ENCODE measurements at places on chromosomes 13 and 19. TPM values are rescaled to one million over a fixed set of nuclear protein-coding genes. Genes with fewer than 3 reads are reported as not detected.
A peak's percentile ranks its signal among the peaks of the same experiment; 100 is the strongest.

Gene CDX2
- not detected for total RNA-seq

Gene CCNA1
- total RNA-seq, result 0.59 TPM

Gene TNFSF13B
- total RNA-seq, result 2.0 TPM

Gene TMC4
- total RNA-seq, result not detected

Gene NKPD1
- not detected for total RNA-seq

Gene FOXA3
- total RNA-seq, result not detected

Gene CLEC17A
- 0.15 TPM for total RNA-seq

Gene SLITRK1
- not detected for total RNA-seq

Gene MFSD12
- total RNA-seq, result 31.3 TPM

Gene ACER1
- total RNA-seq, result not detected

Gene CACNG6
- not detected for total RNA-seq

Gene CYP2B6
- total RNA-seq, result not detected

DNA sequence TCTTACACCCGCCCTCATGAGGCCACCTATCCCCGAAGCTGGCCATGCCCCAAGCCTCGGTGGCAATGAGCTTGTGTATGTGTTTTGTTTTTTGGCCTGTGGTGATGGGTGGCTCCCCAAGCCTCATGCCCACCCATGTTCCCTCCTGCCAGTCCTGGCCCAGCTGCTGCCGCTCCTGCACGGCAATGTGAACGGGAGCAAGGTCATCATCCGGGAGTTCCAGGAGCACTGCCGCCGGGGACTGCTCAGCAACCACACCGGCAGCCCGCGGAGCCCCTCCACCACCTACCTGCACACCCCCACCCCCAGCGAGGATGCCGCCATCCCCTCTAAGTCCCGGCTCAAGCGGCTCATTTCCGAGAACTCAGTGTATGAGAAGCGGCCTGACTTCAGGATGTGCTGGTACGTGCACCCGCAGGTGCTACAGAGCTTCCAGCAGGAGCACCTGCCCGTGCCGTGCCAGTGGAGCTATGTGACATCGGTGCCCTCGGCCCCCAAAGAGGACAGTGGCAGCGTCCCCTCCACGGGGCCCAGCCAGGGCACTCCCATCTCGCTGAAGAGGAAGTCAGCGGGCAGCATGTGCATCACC, 24.6 kb downstream of the UBXN6 start:
- no peak overlapping the region for H3K27ac ChIP-seq
- H3K27me3 ChIP-seq, result no peaks in the 10 kb centered on the region
- no peak for DNase-seq
- H3K4me3 ChIP-seq, result no peak overlapping the region
- H3K36me3 ChIP-seq, result peaks cover 58% of the 10 kb centered on the region

GRCh38 chr13:89930861-89931260, 1416.6 kb upstream of the MIR17HG start:
- H3K27ac ChIP-seq, result no peak overlapping the region
- no peak for DNase-seq
- no peak overlapping the region for H3K4me3 ChIP-seq
- H3K27me3 ChIP-seq, result no peaks in the 10 kb centered on the region
- H3K4me1 ChIP-seq, result no peaks in the 10 kb centered on the region

GRCh38 chr19:6354098-6354674, 7.1 kb upstream of the CLPP start:
- H3K4me3 ChIP-seq, result no peak overlapping the region
- no peak for DNase-seq
- no peaks in the 10 kb centered on the region for H3K36me3 ChIP-seq
- H3K27me3 ChIP-seq, result no peaks in the 10 kb centered on the region
- H3K4me1 ChIP-seq, result no peaks in the 10 kb centered on the region

GRCh38 chr13:78192716-78193115, 274.1 kb upstream of the EDNRB start:
- DNase-seq, result no peak
- no peak overlapping the region for H3K4me3 ChIP-seq
- H3K4me1 ChIP-seq, result no peaks in the 10 kb centered on the region
- no peak overlapping the region for H3K27ac ChIP-seq
- H3K36me3 ChIP-seq, result no peaks in the 10 kb centered on the region
- H3K27me3 ChIP-seq, result peaks cover 5% of the 10 kb centered on the region

- H3K27me3 ChIP-seq, result peaks cover 41% of the 10 kb centered on the region
- H3K4me1 ChIP-seq, result no peaks in the 10 kb centered on the region
- H3K36me3 ChIP-seq, result no peaks in the 10 kb centered on the region
- DNase-seq, result no peak
Observed at GRCh38 chr19:51002089-51002532, 707 bp upstream of the KLK8 start.

GRCh38 chr13:77338329-77338728, 11.4 kb upstream of the MYCBP2 start:
- no peak overlapping the region for H3K27ac ChIP-seq
- H3K27me3 ChIP-seq, result no peaks in the 10 kb centered on the region
- DNase-seq, result no peak
- no peaks in the 10 kb centered on the region for H3K36me3 ChIP-seq
- peaks cover 29% of the 10 kb centered on the region for H3K4me1 ChIP-seq

GRCh38 chr19:58001895-58002369, 688 bp downstream of the ZNF606 start:
- DNase-seq, result peak; percentile 19
- H3K4me1 ChIP-seq, result peaks cover 29% of the 10 kb centered on the region
- no peaks in the 10 kb centered on the region for H3K27me3 ChIP-seq
- H3K36me3 ChIP-seq, result peaks cover 92% of the 10 kb centered on the region

DNA sequence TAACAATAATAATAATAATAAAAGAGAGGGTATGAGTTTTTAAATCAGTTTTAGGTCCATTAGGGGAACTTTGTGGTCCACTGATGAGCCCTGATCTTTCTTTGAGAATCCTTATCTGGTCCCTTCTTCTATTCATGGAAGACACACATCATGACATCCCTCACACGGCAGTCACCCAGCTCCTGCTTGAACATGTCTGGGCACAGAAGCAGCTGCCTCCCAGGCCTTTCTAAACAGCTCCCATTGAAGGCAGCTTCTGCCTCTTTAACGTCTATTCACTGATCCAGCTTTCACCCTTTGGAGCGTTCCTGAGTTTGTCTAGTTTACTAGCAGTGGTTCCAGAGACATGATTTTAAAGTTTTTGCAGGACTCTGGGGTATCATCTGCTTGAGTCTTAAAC, 42.6 kb upstream of the STK24 start:
- no peaks in the 10 kb centered on the region for H3K36me3 ChIP-seq
- H3K27me3 ChIP-seq, result no peaks in the 10 kb centered on the region
- no peak overlapping the region for H3K27ac ChIP-seq
- H3K4me1 ChIP-seq, result peaks cover 6% of the 10 kb centered on the region

- peaks cover 27% of the 10 kb centered on the region for H3K4me1 ChIP-seq
- H3K4me3 ChIP-seq, result peak overlapping the region; percentile 67
- DNase-seq, result peak; percentile 15
- H3K36me3 ChIP-seq, result no peaks in the 10 kb centered on the region
- H3K27ac ChIP-seq, result no peak overlapping the region
Observed at GRCh38 chr19:45251452-45252354, 632 bp downstream of the MARK4 start.

DNA sequence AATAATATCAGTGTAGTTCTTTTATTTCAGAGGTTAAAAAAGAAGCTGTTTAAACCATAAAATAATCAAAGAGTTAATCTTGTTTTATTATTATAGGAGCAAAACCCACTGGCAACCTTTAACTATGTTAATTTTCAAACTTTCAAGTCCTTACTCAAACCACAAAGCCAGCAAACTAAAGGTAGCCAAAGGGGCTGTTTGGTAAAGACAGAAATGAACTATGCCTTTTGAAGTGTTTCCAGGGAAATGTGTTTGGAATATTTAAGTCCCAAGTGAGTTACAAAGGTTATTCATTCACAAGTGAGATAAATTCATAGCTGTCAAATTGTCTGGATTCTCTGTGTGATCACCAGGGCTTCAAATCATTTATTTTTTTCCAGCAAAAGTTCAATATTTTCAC, 264.7 kb downstream of the MZT1 start:
- H3K4me1 ChIP-seq, result no peaks in the 10 kb centered on the region
- H3K27ac ChIP-seq, result no peak overlapping the region
- H3K36me3 ChIP-seq, result no peaks in the 10 kb centered on the region

GRCh38 chr13:44188257-44188656, 185.4 kb upstream of the SERP2 start:
- H3K4me3 ChIP-seq, result no peak overlapping the region
- H3K27me3 ChIP-seq, result no peaks in the 10 kb centered on the region
- H3K27ac ChIP-seq, result no peak overlapping the region
- H3K4me1 ChIP-seq, result peaks cover 14% of the 10 kb centered on the region
- no peak for DNase-seq

GRCh38 chr13:70249332-70250064, 141.2 kb upstream of the KLHL1 start:
- DNase-seq, result no peak
- no peaks in the 10 kb centered on the region for H3K27me3 ChIP-seq
- no peaks in the 10 kb centered on the region for H3K4me1 ChIP-seq

GRCh38 chr13:49374585-49375290, 69.1 kb downstream of the CAB39L start:
- no peak for DNase-seq
- no peak overlapping the region for H3K27ac ChIP-seq
- H3K36me3 ChIP-seq, result no peaks in the 10 kb centered on the region
- H3K27me3 ChIP-seq, result no peaks in the 10 kb centered on the region

GRCh38 chr13:67138970-67139369, 91.2 kb downstream of the PCDH9 start:
- no peak for DNase-seq
- no peaks in the 10 kb centered on the region for H3K4me1 ChIP-seq
- H3K4me3 ChIP-seq, result no peak overlapping the region
- H3K27me3 ChIP-seq, result no peaks in the 10 kb centered on the region

DNA sequence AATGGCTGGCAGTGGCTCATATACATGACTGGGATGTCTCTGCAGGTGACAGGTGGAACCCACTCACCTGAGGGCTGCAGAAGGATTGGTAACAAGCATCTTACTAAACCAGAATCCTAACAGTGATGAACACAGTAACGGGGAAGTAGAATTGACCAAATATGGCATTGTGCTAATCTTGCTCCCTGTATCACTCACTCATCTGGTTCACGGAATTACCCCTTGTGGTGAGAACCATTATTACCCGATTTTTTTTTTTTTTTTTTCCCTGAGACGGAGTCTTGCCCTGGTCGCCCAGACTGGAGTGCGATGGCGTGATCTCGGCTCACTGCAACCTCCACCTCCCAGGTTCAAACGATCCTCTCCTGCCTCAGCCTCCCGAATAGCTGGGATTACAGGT, 69.5 kb downstream of the PTPRS start:
- no peaks in the 10 kb centered on the region for H3K27me3 ChIP-seq
- no peak overlapping the region for H3K27ac ChIP-seq
- no peak for DNase-seq
- no peak overlapping the region for H3K4me3 ChIP-seq
- no peaks in the 10 kb centered on the region for H3K4me1 ChIP-seq
- H3K36me3 ChIP-seq, result no peaks in the 10 kb centered on the region

- peaks cover 67% of the 10 kb centered on the region for H3K4me1 ChIP-seq
- H3K4me3 ChIP-seq, result peak overlapping the region; percentile 70
- peaks cover 2% of the 10 kb centered on the region for H3K36me3 ChIP-seq
- peak; percentile 55 for DNase-seq
- H3K27me3 ChIP-seq, result no peaks in the 10 kb centered on the region
Observed at GRCh38 chr19:1856698-1857603, 6.4 kb downstream of the KLF16 start.

DNA sequence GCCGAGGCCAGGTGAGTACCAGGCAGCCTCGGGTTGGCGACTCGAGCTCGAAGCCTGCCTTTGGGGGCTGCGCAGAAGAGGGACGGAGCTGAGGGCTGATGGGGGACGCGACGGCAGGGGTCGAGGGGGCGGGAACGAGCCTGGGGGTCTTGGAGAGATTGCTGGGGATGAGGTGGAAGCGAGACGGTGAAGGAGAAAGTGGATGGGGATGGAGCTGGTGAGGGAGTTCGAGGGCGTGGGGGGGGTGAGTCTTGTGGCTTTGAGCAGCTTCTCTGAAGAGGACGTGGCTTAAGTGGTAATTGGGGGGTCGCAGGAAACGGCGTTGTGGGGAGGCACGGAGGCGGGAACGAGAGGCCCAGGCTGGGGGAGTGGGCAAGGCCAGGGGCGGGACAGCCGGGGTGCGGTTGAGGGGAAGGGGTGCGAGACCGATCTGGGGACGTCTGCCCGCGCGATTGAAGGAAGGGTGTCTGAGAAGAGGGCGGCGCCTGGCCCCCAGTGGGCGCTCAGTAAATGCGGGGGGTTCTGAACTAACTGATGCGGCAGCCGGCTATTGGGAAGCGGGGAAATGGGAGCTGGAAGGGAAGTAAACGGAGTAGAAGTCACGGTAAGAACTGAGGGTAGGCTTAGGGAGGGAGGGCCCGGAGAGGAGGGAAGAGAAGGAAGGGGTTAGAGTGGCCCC, 426 bp downstream of the MYO9B start:
- H3K27me3 ChIP-seq, result no peaks in the 10 kb centered on the region
- DNase-seq, result peak; percentile 54
- peak overlapping the region; percentile 100 for H3K4me3 ChIP-seq
- H3K4me1 ChIP-seq, result peaks cover 58% of the 10 kb centered on the region

- peak; percentile 10 for DNase-seq
- H3K27ac ChIP-seq, result no peak overlapping the region
- H3K4me3 ChIP-seq, result no peak overlapping the region
- H3K36me3 ChIP-seq, result no peaks in the 10 kb centered on the region
- no peaks in the 10 kb centered on the region for H3K27me3 ChIP-seq
Observed at GRCh38 chr13:19089315-19089714, 92.3 kb downstream of the TUBA3C start.

GRCh38 chr19:13942023-13942684, 3.9 kb upstream of the PODNL1 start:
- no peak for DNase-seq
- H3K4me1 ChIP-seq, result no peaks in the 10 kb centered on the region
- H3K4me3 ChIP-seq, result no peak overlapping the region

- no peak overlapping the region for H3K27ac ChIP-seq
- H3K27me3 ChIP-seq, result peaks cover 26% of the 10 kb centered on the region
- H3K4me1 ChIP-seq, result peaks cover 9% of the 10 kb centered on the region
- DNase-seq, result no peak
- H3K4me3 ChIP-seq, result no peak overlapping the region
Observed at GRCh38 chr13:23570921-23571315, 706 bp downstream of the TNFRSF19 start.

GRCh38 chr19:55067869-55068268, 4.9 kb upstream of the RDH13 start:
- H3K27ac ChIP-seq, result no peak overlapping the region
- no peak overlapping the region for H3K4me3 ChIP-seq
- no peaks in the 10 kb centered on the region for H3K36me3 ChIP-seq
- peaks cover 11% of the 10 kb centered on the region for H3K4me1 ChIP-seq

DNA sequence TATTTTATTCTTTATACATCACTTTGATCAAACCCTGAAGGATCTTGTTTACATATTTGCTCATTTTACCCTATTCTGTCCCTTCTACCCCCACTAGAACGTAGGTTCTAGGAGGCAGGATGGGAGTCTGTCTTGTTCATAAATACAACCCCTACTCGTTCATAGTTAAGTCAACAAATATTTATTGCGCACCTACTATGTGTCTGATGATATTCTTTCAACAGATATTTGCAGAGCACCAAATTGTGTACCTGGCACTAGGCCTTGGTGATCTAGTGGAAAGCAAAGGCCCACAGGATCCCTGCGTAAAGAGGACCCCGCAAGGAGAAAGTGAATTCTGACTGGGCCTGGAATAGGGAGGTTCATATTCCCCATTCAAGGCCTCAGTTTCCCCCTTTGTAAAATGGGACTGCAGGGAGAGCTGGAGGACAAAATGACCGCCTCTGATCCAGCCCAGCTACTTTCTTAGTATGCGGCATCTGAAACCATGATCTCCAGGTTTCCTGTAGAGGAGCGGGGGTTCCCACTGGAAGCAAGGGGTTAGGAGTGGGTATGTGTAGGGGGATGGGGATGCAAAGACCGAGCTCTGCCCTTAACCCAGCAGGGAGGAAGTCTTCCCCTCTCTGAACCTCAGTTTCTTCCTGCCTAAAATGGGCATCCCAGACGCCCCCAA, 534 bp upstream of the GEMIN7 start:
- DNase-seq, result no peak
- H3K36me3 ChIP-seq, result peaks cover 13% of the 10 kb centered on the region
- H3K4me1 ChIP-seq, result peaks cover 50% of the 10 kb centered on the region
- peak overlapping the region; percentile 96 for H3K4me3 ChIP-seq
- no peaks in the 10 kb centered on the region for H3K27me3 ChIP-seq

Measured in activated naive CD4-positive, alpha-beta T cell treated with anti-CD3 and anti-CD28 coated beads for 36 hours (primary cell).